ACHN (cell line): ENCODE measurements at places on chromosomes 3 and 15.

DNA sequence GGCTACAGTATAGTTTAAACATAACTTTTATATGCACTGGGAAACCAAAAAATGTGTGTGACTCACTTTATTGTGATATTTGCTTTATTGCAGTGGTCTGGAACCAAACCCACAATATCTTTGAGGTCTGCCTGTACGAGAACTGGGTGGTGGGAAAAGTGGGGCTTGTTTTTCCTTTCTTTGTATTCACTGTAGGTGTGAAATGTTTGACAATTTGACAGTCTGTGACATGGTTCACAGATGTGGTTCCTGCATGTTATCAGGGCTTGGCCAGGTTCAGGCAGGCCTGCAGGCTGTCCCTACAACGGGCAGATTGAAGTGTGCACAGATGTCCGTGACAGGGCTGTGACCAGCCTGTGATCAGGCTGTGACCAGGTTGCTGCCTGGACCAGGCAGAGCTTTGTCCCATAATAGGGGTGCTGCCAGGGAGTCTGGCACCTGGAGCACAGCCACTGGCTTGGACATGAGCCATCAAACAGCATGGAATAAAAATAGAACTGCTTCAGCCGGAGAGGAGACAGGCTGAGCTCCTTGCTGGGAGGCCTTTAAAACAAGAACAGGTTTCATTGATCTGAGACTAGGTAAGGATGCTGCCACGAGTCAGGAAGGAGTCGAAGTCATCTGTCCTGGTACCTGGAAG, 61.0 kb downstream of the KLF13 start:
- no peak for DNase-seq

- no peak for DNase-seq
These were observed 19.4 kb downstream of the DHX36 start for GRCh38 chr3:154304936-154305335.

GRCh38 chr15:57405133-57405532, 28.8 kb downstream of the CGNL1 start:
- DNase-seq = no peak

DNA sequence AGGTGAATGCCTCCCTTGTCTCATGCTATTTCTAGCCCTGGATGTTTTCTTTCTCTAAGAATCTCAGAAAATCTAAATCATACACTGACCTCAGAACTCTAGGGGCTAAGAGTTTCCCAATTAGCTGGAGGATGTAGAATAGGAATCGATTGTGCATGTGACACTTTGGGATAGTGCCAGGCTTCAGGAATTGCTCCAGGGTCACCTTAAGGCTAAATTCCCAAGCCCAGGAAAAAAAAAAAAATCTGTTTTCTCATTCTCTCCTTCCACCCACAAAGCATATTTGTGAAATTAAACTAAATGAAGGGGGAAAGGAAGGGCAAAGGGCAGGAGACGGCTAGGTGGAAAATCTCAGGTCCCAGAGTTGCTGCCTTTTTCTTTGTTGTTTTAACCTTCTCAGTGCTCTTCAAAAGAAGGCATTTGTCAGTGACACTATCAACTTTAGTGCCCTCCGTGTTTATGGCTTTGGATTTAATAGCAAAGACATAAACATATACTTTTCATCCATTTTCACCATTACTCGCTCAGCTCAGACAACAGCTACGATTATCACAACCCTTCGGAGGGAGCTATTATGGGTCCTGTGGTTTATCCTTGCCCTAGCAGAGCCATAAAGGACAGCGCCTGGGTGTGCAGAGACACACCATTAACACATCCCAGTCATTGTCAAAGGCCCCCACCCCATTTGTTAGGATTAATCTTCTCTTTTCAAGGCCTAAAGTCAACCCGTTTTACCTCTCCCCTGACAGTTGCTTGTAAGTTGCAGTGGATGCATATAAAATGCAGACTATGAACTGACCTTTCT, 271.7 kb downstream of the PDZRN3 start:
- DNase-seq = no peak

DNA sequence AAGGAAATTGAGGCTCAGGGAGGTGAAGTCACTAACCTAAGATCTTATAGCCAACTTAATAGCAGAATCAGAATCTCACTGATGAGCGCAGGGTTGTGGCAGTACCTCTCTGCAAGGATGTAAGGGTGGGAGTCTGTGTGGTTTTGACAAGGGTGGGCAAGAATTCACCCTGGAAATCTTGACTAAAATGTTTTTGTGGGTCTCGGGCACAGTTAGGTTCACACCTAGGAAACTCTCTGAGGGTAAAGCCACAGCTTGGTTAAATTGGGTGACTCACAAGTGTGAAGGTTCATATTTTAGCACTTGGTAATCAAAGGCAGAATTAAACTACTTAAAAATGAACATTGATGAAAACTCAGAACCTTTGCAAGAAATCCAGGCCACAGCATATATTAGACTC, 178.2 kb upstream of the EOMES start:
- DNase-seq = no peak

DNA sequence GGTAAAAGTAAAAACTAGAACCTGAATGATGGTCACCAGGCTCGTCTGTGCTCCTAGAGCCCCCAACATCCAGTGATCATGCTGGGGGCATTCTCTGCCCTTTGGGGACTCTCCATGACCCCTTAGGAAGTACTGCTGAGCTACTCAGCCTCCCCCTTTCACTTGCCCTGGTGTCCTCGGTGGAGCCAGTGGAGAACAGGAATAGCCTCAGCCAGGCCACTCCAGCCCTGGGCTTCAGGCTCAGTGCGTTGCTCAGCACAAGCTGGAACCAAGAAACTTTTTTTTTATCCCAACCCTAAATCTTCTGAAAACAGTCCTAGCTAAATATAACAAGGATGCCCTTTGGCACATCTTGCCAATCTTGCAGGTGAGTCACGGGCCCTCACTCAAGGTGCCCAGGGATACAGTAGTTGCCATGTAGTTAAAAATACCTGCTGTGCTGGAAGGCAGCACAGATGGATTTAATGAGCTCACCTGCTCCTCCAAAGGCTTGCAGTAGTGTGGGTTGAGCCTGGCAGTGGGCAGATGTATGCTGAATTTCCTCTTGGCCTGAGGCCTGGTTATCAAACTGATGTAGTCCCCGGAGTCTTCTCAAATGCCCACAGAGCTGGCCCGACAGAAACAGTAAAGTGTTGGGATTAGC, 46.9 kb upstream of the TMEM158 start:
- DNase-seq = no peak

DNA sequence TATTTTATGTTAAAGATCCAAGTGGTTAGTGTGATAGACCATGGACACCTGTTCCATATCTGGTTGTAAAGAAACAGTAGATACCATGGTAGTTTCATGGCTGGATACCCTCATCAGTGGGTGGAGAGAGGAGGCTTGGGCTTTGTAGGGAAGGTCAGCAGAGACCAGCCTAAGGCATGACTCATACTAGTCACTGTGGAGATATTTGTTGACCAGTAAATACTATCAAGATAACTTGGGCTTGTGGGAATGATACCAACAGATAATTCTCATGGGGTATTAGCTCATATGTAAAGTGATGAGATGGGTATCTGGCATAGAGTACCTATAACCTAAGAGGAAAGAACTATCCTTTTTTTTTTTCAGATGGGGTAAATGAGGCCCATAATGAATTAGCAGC, 354.5 kb downstream of the CACNA2D3 start:
- no peak for DNase-seq

DNA sequence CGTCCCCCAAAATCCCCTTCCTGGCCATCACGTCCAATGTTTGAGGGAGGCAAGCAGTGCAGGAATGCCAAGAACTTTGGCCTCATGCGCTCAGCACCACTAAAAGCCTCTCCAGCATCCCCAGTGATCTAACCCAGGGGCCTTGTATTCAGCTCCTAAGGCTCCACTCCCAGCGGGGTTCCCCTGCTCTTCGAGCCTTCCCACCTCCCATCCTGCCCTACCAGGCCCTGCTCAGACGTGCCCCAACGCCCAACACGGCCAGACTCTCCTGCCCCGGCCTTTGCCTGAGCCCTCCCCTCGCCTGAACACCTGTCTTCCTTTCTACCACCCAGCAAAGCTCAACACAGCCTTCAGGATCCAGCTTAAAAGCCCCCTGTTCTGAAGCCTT, 30.5 kb downstream of the PLXND1 start:
- DNase-seq = no peak

GRCh38 chr3:51393564-51393963, 2.5 kb downstream of the RBM15B start:
- no peak for DNase-seq

GRCh38 chr3:71057526-71057894, 526.0 kb downstream of the FOXP1 start:
- no peak for DNase-seq

GRCh38 chr15:93127286-93127685, 38.3 kb upstream of the RGMA start:
- DNase-seq = no peak

- DNase-seq = no peak
These were observed 65.4 kb upstream of the SEC61A1 start for GRCh38 chr3:127986803-127987202.

DNA sequence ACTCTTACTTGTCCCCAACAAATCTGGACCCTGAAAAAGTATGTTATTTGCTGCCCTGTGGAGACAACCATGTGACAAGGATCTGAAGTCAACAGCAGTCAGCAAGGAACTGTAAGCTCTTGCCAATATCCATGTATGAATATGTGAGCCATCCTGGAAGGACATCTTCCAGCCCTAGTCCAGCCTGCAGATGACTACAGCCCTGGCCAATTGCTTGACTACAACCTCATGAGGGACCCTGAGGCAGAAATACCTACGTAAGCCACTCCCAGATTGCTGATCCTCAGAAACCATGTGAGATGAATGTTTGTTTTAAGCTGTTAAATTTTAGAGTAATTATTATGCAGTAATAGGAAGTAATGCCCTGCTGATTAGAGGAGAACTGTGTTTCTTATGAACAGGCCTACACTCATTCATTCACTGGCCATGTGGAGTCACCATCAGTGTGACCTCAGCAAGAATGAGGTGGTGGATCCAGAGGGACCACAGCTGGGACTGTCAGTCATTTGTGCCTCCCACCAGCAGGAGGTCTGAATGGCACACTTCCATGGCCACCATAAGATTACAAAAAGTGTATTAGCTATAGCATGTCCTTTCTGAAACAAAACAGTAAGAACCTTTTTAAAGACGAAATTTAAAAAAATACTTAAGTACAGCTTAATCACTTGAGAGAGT, 92.6 kb downstream of the TFDP2 start:
- DNase-seq = no peak

DNA sequence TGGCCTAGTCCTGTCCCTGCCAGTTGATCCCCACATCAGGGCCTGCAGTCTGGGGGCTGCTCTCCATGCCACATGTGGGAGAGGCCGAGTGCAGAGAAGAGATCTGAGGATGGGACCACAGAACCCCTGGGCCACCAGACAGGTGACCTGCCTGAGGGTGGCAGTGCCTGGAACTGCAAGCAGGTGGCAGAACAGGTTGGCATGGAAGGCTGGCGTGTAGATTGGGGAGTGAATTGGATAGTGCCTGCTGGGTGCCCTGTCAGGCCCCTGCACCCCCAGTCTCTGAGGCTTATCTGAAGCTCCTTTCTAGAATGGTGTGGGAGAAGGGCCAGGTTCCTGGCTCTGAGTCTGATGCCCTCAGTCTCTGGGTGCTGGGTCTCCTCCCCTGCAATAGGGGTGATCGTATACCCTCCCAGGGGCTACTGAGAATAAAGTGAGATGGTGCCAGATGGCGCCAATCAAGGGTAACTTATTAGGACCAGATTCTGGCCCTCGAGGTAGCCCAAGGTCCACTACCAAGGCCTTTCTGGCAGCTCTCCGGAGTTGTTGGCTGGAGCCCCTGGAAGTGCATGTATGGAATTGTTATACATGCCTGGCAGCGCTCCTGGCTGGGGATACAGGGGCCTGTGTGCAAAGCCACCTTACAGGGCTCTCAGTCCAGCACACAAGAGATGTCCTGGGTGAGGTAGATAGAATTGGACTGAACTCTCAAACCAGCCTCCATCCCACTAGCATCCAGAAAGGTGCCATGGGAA, 15.7 kb downstream of the C3orf18 start:
- no peak for DNase-seq

DNA sequence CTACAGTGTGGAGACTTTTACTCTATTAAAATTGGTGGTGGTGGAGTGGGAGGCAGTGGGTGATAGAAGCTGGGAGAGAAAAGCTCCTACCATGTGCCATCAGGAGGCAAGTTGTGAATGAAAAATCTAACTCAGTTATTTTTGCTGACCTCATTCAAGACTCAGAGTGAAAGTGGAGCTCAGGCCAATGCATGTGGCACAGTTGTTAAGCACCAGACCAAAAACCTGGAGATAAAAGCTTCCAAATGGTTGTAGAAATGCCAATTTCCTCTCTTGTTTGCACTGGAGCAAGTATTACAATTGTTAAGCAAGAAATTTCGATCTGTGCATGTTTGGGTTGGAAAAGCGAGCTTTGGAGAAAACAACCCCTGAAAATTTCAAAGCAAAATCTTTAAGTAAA, 81.5 kb upstream of the PRICKLE2 start:
- DNase-seq = no peak

- no peak for DNase-seq
These were observed 41.3 kb downstream of the CA12 start for GRCh38 chr15:63340353-63340752.

GRCh38 chr15:56996746-56997470, 78.5 kb downstream of the TCF12 start:
- no peak for DNase-seq

DNA sequence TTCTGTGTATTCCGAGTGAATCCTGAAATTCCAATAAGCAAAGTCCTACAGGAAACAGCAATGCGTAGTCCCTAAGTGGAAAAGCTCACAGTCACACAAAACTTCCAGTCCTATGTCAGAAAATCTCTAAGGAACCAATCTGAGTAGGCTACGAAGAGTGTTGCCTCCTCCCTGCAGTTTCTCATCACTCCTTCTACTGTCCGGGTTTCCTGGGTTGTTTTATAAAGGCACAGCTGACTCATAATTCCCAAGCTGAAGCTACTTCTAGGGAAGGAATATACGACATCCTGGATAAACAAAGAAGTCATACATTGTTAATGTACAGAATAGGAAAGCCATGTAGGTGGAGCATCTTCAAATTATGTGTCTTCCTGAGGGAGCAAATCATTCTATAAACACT, 65.7 kb upstream of the RGMA start:
- DNase-seq = no peak

GRCh38 chr15:99727733-99728132, 5.5 kb downstream of the LYSMD4 start:
- no peak for DNase-seq

DNA sequence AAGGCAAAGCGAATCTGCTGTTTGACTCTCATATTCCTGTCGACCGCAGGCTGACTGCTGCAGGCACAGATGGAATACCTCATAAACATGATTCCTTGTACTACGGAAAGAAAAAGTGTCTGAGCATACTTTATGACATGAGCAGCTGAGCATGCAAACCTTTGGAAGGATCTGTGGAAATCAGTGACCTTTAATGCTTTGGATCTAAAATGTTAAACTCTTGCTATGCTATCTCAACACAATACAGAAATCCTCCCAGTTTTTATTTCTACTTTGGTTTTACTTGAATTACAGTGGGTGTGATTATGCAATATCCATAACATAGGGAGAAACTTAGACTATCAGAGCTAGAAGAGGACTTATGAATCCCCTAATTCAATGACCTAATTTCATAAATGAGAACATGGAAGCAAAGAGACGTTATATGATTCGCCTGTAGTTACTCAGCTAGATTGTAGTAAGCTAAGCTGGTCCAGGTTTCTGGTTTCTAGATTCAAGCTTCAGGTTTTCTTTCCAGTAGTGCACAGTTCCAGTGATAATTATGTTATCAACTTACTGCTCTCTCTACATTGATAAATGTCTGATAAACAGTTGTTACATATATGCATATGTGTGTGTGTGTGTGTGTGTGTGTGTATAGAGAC, 127.6 kb upstream of the GBE1 start:
- DNase-seq = no peak

- DNase-seq = no peak
These were observed 1.0 kb downstream of the CSPG5 start for GRCh38 chr3:47577583-47578118.

- DNase-seq = peak; percentile 61
These were observed 54.4 kb upstream of the EHHADH start for GRCh38 chr3:185308126-185308754.
